ENCODE measurements at places on chromosomes 2 and 18. TPM values are rescaled to one million over a fixed set of nuclear protein-coding genes. Genes with fewer than 3 reads are reported as not detected.
A peak's percentile ranks its signal among the peaks of the same experiment; 100 is the strongest.

PDE1A gene
- total RNA-seq, result 42.1 TPM

MAP3K19 gene
- total RNA-seq, result 0.78 TPM

GPR45 gene
- total RNA-seq, result 0.78 TPM

FZD7 gene
- 7.0 TPM for total RNA-seq

CELF4 gene
- total RNA-seq, result 60.7 TPM

NTSR2 gene
- 0.31 TPM for total RNA-seq

PLEK gene
- total RNA-seq, result 3.0 TPM

TUBB8B gene
- not detected for total RNA-seq

AMER3 gene
- 32.8 TPM for total RNA-seq

CDK15 gene
- not detected for total RNA-seq

RGPD5 gene
- 86.1 TPM for total RNA-seq

CFC1B gene
- not detected for total RNA-seq

CD207 gene
- not detected for total RNA-seq

DNA sequence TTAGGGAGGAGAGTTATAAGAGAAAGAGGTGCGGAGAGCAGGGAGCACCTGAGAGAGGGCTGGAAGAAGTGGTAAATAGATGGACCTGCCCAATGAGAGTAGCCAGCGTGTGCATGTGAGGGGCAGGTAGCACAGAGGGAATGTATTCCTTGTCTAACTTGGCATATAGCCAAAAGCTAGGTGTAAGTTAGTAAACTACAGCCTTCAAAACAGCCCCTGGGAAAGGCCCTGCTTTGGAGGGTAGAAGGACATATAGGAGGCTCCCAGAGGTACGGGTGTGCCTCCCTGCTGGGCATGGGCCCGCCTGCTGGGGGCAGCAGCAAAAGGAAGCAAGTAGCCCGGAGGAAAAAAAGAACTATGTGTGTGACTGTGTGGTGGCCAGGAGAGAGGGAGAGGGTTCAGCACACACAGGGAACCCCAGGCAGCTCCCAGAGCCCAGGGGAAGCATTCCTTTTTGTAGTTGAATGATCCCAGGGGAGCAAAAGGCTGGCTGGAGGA, 48.0 kb downstream of the TCF7L1 start:
- DNase-seq, result no peak

- peak; percentile 21 for DNase-seq
Observed at GRCh38 chr2:128178650-128179460, 87.9 kb downstream of the UGGT1 start.

DNA sequence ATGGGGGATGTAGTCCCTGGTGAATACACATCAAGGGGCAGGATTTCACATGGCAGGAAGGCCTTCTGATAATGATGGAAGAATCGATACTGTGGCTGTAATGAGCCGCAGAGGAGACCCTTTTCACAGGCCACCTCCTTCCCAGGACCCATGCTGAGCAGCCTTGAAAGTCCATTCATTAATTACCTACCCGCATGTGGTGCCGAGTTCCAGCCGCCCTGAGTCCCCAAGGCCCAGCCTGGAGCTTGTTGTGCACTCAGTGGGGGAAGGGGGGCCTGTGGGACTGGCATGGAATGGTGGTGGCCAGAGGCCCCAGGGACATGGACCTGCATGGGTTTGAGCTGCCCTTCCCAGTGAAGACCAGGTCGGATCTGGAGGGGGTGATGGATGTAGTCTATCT, 25.5 kb downstream of the ASB18 start:
- no peak for DNase-seq

GRCh38 chr18:69674966-69675365, 272.7 kb downstream of the CD226 start:
- DNase-seq, result no peak

- DNase-seq, result no peak
Observed at GRCh38 chr2:86260978-86261377, 61.7 kb downstream of the MRPL35 start.

DNA sequence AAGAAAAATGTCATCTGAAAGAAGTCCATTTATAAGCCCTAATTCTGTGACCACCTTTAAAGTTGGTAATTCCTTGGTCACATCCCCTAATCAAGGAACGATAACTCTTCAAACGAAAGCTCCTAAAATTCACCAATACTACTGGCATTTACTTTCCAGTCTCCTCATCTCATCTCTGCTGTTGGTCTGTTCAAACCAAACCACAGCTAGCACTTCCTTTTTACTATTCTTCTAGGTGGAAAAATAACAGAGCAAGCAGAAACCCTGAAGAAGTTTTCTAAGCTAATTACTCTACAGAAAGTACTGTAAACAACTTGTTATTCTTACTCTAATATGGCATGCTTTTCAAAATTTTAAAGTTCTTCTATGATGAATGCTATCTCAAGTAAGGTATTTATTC, 21.6 kb downstream of the TIA1 start:
- no peak for DNase-seq

DNA sequence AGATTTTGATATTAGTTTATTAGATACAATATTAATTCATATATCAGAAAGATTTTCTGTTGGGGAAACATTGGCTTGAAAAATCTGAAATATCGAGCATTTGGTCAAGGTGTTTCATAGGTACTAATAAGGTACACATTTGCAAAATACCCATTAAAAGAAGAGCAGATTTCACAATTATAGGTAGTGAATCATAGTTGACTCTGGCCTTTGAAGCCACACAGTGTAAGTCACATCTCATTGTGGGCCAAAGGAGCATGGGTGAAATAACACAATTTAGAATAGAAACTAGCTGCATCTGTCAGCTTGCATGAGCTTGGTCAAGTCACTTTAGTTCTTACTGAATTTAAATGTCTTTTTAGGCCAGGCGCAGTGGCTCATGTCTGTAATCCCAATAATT, 4.9 kb downstream of the KDM3A start:
- no peak for DNase-seq

DNA sequence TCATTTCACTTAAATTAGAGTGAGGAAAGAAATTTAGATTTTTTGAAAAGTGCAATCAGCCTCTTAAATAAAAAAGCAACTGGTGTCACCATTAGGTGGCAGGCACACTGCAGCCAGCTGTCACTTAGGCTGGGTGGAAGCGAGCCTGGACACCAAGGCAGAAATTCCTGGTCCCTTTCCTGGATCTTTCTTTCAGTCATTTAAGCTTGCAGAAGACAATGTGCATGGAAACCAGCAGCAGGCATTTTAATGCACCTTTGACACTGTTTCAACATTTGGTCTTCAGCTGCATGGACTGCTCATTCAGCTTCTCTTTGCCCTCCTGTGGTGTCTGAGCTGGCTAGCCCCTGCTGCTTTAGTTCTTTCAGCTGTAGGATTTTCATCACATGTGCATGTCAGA, 61.0 kb downstream of the AQP4 start:
- DNase-seq, result no peak

- DNase-seq, result no peak
Observed at GRCh38 chr2:15754703-15755099, 163.0 kb downstream of the DDX1 start.

- DNase-seq, result no peak
Observed at GRCh38 chr18:8779251-8779650, 73.9 kb downstream of the MTCL1 start.

DNA sequence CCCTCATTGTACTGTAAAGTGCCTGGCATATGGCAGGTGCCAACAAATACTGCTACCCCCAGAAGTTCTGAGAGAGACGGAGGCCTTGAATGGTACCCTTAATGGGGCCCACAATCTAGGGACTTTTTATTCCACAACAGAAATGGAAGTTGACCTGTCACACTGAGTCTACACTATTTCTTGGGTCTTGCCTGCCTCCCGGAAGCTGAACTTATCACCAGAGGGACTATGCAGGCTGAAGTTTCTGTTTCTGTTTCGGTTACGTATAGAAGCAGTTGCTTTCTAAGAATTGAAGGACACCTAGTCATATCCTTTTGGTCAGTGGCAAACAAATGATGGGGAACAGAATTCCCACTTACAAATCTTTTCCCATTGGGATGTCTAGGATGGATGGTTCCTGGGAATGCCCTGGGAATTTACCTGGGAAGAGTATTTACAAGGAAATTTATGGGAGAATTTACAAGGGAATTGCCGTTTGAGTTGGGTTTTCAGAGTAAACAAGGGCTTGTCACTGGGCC, 74.2 kb downstream of the HS1BP3 start:
- no peak for DNase-seq

GRCh38 chr2:1659951-1660565, 84.3 kb downstream of the PXDN start:
- no peak for DNase-seq

DNA sequence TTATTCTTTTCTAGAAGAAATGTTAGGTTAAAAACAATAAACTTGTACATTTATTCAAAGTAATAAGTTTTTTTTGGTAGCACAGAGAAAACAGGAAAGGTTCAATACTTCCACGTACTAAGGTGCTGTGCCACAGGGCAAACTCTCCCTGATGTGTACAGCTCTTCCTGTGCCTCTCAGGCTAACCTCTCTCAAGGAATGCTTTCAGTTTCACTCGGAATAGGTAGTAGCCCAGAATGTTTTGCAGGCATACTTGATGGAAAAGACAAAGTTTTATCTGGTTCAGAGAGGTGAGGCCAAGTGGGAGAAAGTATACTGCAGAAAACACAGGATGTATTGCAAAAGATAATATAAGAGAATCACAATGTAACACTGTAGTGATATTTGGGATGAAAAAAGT, 171.0 kb upstream of the ZFP36L2 start:
- DNase-seq, result no peak

DNA sequence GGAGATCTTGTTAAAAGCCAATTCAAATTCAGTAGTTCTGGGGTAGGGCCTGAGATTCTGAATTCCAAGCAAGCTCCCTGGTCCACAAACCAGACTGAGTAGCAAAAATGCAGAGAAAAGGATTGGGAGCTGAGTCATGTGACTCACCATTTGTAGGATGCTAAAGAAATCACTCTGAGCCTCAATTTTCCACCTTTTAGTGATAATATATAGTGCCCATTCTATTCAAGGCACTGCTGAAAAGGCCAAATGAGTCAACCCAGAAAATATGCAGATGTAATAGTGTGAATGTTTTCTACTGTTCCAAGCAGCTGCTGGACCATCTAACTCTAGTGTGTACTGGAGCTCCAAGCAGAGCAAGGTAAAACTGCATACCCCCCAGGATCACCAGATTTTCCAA, 47.2 kb downstream of the SLC14A2 start:
- DNase-seq, result no peak

- DNase-seq, result no peak
Observed at GRCh38 chr2:159078443-159078842, 110.0 kb downstream of the TANC1 start.

GRCh38 chr2:164981217-164981990, 26.1 kb upstream of the SLC38A11 start:
- no peak for DNase-seq

GRCh38 chr18:66601649-66602048, 2.2 kb downstream of the CDH19 start:
- DNase-seq, result no peak

DNA sequence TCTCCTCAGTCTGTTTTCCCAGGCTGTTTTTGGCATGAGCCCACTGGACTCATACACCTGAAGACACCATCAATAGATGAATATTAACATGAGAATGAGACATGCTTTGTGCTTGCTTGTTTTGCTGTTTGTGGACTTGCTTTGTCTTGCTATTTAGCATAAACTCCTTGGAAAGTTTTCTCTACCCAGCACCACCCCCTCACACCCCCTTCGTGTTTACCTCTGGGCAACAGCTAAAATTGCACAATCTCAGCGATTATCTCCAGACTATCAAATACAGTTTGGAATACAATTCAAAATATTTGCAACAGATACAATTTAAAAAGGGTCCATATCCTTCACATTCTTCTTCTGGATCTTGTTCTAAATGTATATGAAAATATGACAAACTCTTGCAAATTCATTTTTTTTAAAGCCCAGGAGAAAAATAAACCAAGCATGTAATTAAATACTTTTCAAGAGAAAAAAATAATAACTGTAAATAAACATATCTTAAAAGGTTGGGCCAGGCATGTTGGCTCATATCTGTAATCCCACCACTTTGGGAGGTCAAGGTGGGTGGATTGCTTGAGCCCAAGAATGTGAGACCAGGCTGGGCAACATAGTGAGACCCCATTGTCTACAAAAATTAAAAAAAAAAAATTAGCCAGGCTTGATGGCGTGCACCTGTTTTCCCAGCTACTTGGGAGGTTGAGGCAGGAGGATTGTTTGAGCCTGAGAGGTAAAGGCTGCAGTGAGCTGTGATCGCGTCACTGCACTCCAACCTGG, 32.3 kb upstream of the PMAIP1 start:
- no peak for DNase-seq

- no peak for DNase-seq
Observed at GRCh38 chr2:141660232-141660631, 470.6 kb downstream of the LRP1B start.

GRCh38 chr2:119431155-119431975, at the start of gene TMEM37:
Gene TMEM37, plus strand, starts transcription at chr2:119431854. Its CDS starts 50 bp downstream, at chr2:119431904.
- no peak for DNase-seq

All from occipital lobe (tissue), 3 donors.